ENCODE measurements at places on chromosomes 2 and 18. TPM values are rescaled to one million over a fixed set of nuclear protein-coding genes. Genes with fewer than 3 reads are reported as not detected.

The SOCS6 gene
- 37.4 TPM for total RNA-seq

The IL1R2 gene
- 0.71 TPM for total RNA-seq

The ARHGAP25 gene
- 0.13 TPM for total RNA-seq

The ARHGAP15 gene
- total RNA-seq, result not detected

The POTEC gene
- not detected for total RNA-seq

The ATIC gene
- total RNA-seq, result 222 TPM

The CASP8 gene
- total RNA-seq, result 39.4 TPM

The SPDYA gene
- total RNA-seq, result 0.15 TPM

Data from A549 treated with DMSO at 1 μM for 4 hours (cell line).